Naive thymus-derived CD4-positive, alpha-beta T cell (primary cell): ENCODE measurements at places on chromosomes 2 and 18. TPM values are rescaled to one million over a fixed set of nuclear protein-coding genes. Genes with fewer than 3 reads are reported as not detected.

- no peaks in the 10 kb centered on the region for H3K4me1 ChIP-seq
- DNase-seq = no peak
- H3K27me3 ChIP-seq = no peaks in the 10 kb centered on the region
- no peak overlapping the region for H3K4me3 ChIP-seq
- no peaks in the 10 kb centered on the region for H3K36me3 ChIP-seq
Measured at GRCh38 chr2:42602218-42602875, 33.9 kb downstream of the MTA3 start.

DNA sequence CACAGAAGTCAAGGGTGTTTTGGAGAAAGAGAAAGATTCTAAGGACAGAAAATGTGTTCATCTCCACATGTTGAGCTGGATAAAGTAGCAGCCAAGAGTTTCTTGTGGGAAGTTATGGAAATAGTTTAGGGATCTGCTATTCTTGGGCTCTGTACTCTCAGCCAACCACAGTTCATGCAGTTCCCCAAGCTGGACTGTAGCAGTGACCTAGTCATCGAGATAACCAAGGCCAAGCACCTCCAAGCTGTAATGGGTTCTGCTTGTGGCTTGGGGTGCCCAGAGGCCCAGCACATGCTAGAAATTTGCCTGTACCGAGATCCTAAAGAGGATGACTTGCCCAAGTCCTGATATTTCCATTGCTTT is 91.9 kb upstream of the RASGRP3 start:
- H3K27me3 ChIP-seq = no peaks in the 10 kb centered on the region
- H3K36me3 ChIP-seq = no peaks in the 10 kb centered on the region
- no peak for DNase-seq
- H3K4me3 ChIP-seq = no peak overlapping the region
- H3K27ac ChIP-seq = no peak overlapping the region

- H3K27ac ChIP-seq = no peak overlapping the region
- H3K4me3 ChIP-seq = no peak overlapping the region
- H3K4me1 ChIP-seq = no peaks in the 10 kb centered on the region
- H3K36me3 ChIP-seq = no peaks in the 10 kb centered on the region
Measured at GRCh38 chr2:101025561-101025960, 23.5 kb downstream of the RPL31 start.

MYOM1 gene
- 1.9 TPM for polyA plus RNA-seq

SOX11 gene
- polyA plus RNA-seq = not detected
